Sciatic nerve (tissue), 2 donors: ENCODE measurements at places on chromosomes 3 and 15.

GRCh38 chr3:38022896-38023709 is 6.3 kb downstream of the PLCD1 start:
- peak; percentile 55 for DNase-seq

DNA sequence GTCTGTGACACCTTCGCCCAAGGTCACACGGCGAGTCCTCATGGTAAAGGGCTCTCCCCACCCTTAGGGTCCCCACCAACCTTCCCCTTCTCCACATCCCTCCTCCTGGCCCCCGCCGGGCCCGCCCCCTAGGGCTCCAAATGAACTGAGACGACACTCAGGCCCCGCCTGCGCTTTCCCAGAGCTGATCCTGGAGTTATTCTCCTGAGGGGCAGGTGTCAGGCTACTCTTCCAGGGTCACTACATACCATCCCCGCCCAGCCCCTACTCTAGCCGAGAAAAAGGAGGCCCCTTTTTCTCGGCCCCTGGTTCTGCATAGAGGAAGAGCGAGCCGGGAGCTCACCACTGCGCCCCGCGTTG is 292 bp downstream of the USP4 start:
- DNase-seq: peak; percentile 68

GRCh38 chr3:192494174-192494573 is 233.2 kb downstream of the FGF12 start:
- no peak for DNase-seq

- DNase-seq: no peak
Observed at GRCh38 chr3:125148016-125148812, 64.3 kb downstream of the SLC12A8 start.

GRCh38 chr3:13278783-13279531 is 141.2 kb downstream of the NUP210 start:
- no peak for DNase-seq

- DNase-seq: no peak
Observed at GRCh38 chr15:84649706-84650105, 4.4 kb downstream of the WDR73 start.

- no peak for DNase-seq
Observed at GRCh38 chr15:25410649-25411048, 28.2 kb downstream of the UBE3A start.

DNA sequence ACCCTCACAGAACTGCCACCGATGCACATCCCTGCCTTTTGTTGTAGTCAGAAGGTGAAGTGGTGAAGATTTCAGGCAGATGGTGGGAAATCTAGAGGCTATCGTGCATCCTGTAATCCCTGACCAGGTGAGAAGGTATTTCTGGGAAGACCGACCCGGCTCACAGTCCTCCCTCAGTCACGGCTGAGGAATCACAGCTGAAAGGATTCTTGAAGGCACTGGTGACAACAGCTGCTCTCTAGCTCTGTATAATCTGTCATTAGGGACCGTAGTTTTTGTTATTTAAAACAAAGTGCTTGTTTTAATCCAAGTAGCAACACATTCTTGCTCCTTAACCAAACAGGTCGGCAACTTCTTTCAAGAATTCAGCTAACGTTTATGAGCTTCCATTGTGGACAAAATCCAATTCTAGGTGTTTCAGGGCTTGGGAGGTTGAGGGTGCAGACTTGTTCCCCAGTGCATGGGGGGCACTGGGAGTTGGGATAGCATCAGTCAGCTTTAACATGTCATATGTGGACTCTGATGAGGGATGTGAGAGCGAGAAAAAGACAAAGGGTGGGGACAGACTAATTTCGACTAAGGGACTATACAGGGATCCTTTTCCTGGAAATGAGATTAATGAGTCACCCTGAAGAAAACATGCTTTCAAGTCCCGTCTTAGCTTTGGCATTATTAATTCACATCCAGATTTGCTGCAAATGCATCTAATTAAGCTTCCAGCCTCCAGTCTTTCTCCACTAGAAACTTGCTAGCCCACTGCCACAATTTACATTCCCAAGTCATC is 141.0 kb upstream of the RASGRP1 start:
- no peak for DNase-seq

- DNase-seq: no peak
Observed at GRCh38 chr3:14113965-14114635, 10.6 kb downstream of the CHCHD4 start.

GRCh38 chr3:52090131-52090932 is 34.0 kb upstream of the DUSP7 start:
- DNase-seq: no peak

- DNase-seq: no peak
Observed at GRCh38 chr15:90773485-90773884, 56.3 kb downstream of the BLM start.

- DNase-seq: no peak
Observed at GRCh38 chr3:124014366-124014942, 22.5 kb upstream of the ROPN1 start.

DNA sequence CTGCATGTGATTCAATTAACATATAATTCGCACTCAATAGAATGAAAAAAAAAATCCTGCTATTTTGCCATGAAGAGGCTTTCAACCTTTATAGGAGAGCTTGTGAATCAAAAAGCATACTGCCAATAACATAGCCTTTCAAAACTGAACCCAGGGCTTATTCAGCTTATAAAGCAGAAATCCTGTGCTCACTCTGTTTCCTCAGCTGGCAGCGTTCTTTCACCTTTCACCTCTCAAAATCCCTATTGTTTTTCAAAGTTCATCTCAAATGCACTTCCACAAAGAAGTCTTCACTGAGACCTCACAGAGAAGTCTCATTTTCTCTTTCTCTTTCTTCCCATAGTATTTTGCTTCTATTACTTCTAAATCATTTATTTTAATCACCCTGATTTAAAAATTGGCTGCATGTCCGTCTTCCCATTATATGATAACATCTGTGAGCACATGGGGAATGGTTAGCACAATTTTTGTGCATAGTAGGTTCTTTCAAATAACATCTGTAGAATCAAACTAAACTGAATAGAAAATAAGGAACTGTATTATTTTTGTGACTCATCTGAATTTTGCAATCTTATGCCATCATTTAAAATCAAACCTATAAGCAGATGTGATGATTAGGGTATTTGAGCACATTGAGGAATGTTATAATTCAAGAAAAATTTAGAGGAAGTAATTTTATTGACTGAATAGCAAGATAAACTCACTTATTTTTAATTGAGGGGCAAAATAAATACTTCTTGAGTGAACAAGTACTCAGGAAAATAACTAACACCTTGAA is 373.4 kb downstream of the NLGN1 start:
- no peak for DNase-seq

GRCh38 chr3:68206524-68207117 is 552.2 kb upstream of the SUCLG2 start:
- DNase-seq: no peak

GRCh38 chr3:96072226-96072625 is 742.2 kb upstream of the EPHA6 start:
- no peak for DNase-seq

- no peak for DNase-seq
Observed at GRCh38 chr3:23669541-23670255, 136.1 kb upstream of the UBE2E1 start.

GRCh38 chr3:158809642-158810041 is 7.8 kb downstream of the MFSD1 start:
- no peak for DNase-seq

- no peak for DNase-seq
Observed at GRCh38 chr3:61876797-61877196, 315.4 kb downstream of the PTPRG start.

DNA sequence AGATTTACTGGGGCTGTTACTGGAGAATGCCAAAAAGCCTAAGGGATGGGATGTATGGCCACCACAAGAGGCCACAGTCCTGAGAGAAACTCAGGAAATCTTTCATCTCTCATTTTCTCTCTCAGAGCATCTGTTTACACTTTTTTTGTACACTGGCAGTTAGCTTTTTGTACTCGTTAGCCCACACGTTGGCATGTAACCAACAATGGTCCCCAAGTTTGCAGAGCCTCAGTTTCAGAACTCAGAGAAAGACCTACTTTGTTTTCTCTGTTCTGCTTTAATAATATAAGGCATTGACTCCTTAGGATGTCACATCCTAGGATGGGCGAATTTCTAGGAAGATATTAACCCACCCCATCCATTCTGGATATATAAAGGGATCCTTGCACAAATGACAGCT is 183.5 kb downstream of the SUCNR1 start:
- DNase-seq: no peak

DNA sequence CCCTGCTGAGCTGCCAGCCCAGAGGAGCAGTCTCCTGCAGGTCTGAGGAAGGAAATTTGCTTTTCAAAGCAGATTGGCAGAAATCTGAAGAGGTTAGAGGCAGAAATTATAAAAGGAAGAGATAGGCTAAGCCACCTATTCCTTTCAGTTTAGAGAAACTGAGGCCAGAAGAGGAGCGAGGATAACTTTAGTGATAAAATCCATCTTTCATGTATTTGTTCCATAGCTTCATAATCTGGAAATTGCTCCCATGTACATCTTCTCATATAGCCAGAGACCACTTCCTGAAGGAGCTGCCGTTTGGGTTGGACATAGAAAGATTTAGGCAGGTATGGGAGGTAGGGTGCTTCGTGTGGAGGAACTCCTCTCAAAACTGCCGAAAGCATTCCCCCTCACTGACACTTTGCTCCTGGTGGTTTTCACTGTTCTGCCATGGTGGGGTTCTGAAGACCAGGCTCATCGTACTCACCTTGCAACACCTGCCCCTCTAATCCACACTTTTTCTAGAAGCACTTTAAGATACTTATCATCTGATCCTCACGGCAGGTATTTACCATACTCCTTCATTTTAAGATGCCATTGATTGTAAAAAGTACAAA is 670 bp upstream of the ACAP2 start:
- DNase-seq: no peak

DNA sequence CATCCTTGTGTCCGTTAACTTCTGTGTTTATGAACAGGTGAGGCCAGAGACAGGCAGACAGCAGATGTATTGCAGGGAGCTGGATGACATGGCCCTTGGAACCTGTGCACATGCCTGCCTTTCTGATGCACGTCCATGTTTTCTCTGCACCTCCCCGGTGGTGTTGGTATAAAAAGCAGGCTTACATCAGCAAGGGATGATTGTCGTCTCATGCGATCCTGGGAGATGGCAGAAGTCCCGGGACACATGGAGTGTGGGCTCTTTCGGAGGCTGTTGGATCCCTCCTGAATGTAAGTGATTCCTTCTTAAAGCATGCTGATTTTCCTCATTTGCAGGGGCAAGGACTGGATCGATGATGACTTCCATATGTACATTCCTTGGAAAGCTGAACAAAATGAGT is 134.8 kb downstream of the SNRPN start:
- no peak for DNase-seq

- DNase-seq: peak; percentile 84
Observed at GRCh38 chr3:48157950-48158376, 30.3 kb downstream of the CDC25A start.

DNA sequence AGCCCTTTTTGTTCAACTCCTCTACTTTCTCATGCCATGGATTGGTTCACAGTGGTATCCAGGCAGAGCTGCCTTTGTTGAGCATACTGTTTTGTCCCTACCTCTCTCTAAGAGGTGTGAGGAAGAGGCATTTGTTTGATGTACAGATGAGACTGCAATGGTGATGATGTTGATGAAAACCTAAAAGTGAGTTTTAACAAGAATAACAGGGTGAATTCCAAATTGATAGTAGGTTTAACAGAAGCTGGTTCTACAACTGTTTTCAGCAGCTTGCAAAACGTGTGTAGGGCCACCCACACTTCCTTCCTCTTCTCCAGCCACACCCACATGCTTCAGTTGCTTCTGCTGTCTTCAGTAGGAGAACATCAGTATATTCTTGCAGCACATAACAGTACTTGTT is 10.2 kb downstream of the SNRK start:
- DNase-seq: no peak

- no peak for DNase-seq
Observed at GRCh38 chr3:56994391-56994790, 66.1 kb upstream of the SPATA12 start.

DNA sequence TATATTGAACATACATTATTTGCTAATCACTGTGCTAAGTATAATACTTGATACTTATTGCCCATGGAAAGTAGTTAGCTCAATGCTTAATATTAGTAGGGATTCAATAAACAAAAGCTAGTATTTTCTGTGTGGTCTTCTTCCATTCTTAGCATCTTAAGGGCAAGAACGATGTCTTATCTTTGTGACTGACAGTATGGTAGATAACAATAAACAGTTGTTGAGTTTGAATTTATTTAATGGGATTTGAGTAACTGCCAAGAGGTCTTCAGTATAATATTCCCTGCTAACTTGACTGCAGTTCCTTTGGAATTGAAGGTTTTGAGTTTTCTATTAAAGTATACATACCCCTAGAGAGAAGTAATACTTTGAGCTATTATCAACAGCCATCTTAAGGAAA is 70.1 kb downstream of the ZNF609 start:
- DNase-seq: no peak

- DNase-seq: no peak
Observed at GRCh38 chr3:180421721-180422120, 180.2 kb upstream of the TTC14 start.

DNA sequence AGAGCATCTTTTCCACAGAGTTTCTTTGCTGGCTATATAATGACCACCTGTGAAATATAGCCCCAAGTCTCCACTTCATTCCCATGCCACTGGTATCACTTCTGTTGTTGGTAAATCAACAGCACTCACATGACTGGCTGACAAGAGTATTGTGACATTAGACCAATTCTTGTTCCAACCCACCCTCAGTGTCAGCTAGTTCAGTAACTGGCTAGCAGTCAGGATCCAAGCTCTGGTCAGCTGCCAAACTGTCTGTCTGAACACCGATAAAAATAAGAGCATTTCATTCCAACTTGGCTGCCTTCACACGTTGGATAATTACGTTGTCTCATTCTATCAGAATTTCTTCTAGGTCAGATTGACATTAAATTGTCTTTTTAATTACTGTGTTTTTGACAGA is 166.5 kb downstream of the USP13 start:
- no peak for DNase-seq

DNA sequence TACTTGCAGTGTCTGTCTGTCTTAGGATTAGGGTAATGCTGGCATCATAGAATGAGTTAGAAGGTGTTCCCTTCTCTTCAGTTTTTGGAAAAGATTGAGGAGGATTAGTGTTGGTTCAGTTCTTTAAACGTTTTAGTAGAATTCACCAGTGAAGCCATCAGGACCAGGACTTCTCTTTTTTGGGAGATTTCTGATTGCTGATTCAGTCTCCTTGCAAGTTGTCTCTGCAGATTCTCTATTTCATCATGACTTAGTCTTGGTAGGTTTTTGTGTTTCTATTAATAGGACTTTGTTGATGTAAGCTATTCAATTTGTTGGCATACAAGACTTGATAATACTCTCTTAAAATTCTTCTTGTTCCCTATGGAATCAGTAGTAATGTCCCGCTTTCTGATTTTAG is 48.9 kb downstream of the STT3B start:
- DNase-seq: no peak

GRCh38 chr3:196559826-196560225 is 8.5 kb downstream of the WDR53 start:
- no peak for DNase-seq
